ENCODE measurements at places on chromosomes 2 and 18. TPM values are rescaled to one million over a fixed set of nuclear protein-coding genes. Genes with fewer than 3 reads are reported as not detected.

The CDC42EP3 gene
- total RNA-seq: 39.5 TPM

GRCh38 chr2:235897992-235898391 is 270.2 kb downstream of the GBX2 start:
- no peak for DNase-seq
- H3K4me3 ChIP-seq: no peak overlapping the region
- H3K27me3 ChIP-seq: no peaks in the 10 kb centered on the region
- no peaks in the 10 kb centered on the region for H3K4me1 ChIP-seq
- H3K27ac ChIP-seq: no peak overlapping the region
- H3K36me3 ChIP-seq: no peaks in the 10 kb centered on the region

DNA sequence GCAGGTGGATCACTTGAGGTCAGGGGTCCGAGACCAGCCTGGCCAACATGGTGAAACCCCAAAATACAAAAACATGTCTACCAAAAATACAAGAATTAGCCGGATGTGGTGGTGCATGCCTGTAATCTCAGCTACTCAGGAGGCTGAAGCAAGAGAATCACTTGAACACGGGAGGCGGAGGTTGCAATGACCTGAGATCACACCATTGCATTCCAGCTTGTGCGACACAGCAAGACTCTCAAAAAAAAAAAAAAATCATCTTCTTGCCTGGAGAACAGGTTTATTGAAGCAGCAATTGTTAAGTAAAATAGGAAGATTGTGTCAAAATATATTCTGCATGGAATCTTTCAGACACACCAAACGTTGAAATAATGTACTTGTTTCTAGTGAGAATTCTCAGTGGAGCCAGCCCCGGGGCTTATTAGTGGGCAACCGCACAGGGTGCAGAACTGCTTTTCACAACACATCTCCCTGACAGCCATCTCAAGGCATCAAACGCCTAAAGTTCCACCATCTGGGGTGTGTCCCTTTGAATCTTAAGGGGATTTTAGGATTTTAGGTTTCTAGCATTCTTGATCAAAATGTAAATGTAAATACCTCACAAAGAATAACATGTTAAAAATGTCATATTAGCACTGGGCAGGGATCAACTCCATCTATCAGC is 28.6 kb upstream of the PPP4R1 start:
- H3K4me1 ChIP-seq: no peaks in the 10 kb centered on the region
- peaks cover 6% of the 10 kb centered on the region for H3K27me3 ChIP-seq
- DNase-seq: no peak
- H3K36me3 ChIP-seq: no peaks in the 10 kb centered on the region
- no peak overlapping the region for H3K4me3 ChIP-seq
- H3K27ac ChIP-seq: no peak overlapping the region

DNA sequence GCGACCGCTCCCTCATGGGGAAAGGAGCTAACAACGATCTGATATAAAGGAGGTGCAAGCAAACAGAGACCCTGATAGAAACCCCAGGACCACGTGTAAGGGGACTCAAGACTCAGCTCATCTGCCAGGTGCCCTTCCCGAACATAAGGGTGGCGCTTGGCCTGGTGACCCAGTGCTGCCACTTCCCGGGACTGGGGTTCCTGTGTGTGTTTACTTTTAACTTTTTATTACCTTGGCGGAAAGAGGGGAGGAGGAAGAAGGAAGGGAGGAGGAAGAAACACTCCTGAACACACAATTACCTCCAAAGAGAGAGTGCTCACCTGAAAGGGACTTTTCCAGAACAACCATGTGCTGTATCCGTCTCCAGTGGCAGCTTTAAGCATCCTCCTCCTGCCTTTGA is 56.5 kb upstream of the EDAR start:
- peaks cover 9% of the 10 kb centered on the region for H3K4me1 ChIP-seq
- H3K36me3 ChIP-seq: no peaks in the 10 kb centered on the region
- no peak for DNase-seq
- no peak overlapping the region for H3K27ac ChIP-seq

GRCh38 chr2:234846599-234847363 is 105.0 kb upstream of the SH3BP4 start:
- no peaks in the 10 kb centered on the region for H3K4me1 ChIP-seq
- H3K36me3 ChIP-seq: no peaks in the 10 kb centered on the region
- H3K4me3 ChIP-seq: no peak overlapping the region
- peaks cover 6% of the 10 kb centered on the region for H3K27me3 ChIP-seq
- H3K27ac ChIP-seq: no peak overlapping the region

DNA sequence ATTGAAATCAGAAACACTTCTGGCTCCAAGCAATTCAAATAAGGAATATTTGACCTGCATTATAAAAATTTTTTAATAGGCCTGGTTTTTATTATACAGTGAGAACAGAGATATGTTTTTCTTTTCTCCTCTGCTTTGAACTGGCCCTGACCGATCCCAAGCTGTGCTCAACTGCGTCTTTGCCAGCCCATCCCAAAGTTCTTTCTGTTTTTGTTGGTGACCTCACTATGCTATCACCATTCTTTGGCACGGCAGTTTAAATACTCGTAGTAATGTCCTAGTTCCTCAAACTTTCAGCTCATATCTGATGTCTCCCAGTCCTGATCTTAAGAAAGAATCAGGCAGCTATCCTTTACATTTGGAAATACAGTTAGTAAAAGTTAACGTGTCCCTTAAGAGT is 42.3 kb upstream of the NETO1 start:
- no peaks in the 10 kb centered on the region for H3K4me1 ChIP-seq
- H3K27ac ChIP-seq: no peak overlapping the region
- DNase-seq: no peak
- no peaks in the 10 kb centered on the region for H3K36me3 ChIP-seq
- no peak overlapping the region for H3K4me3 ChIP-seq

The KLHL30 gene
- total RNA-seq: not detected

Data from activated naive CD8-positive, alpha-beta T cell treated with anti-CD3 and anti-CD28 coated beads, Interleukin-2, amount 10 ng/mL, durations not matched to agents 7 days and 5 days (primary cell).